NCI-H187 treated with DMSO at 0.1 percent for 48 hours (cell line): ENCODE measurements at places on chromosomes 6 and 20.

GRCh38 chr6:34544776-34545471, 11.2 kb downstream of the SPDEF start:
- no peak for DNase-seq

DNA sequence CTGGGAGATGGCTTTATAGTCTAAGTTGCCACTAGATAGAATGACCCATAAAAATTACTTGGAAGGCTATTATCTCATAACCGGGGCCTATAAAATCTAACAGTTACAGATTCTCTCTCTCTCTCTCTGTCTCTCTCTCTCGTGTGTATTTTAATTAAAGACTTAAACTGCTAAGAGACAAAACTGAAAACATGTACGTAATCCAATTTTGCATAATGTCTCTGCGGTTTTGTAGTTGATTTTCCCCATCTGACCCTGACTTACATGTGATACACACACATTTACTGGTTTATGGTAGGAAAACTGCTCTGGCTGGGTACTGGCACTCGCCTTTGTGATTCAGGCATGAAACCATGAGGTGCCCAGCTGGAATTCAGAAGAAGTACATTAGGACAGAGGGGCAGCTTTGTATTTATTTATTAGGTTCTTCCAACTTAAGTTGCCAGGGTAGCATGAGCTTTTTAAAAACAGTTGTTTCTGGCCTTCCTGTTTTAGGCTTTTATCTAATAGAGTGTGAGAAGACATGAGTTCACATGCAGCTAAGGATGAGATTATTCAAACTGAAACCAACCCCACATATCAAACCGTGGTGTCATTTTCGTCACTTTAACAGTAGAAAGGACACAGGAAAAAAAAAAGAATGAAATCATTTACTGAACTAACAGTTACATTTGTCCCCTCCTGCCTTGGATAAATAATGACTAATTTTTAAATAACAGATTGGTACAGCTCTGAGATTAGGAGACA, 182.5 kb downstream of the GMPR start:
- no peak for DNase-seq

DNA sequence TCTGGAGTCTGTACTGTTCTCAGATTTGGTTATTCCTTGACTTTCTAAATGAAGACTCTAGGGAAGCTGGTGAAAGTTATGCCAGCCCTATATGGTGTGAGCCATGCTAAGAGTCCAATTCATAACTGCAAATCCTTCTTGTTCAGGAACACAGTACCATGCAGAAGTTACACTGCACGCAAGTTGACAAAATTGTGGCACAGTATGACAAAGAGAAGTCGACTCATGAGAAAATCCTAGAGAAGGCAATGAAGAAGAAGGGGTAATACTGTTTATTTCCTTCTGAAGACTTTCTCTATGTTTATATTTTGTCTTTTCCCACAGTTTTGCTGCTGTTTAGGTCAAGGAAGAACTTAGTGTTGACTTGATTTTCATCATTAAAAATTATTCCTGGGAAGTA, 61.2 kb upstream of the LAMP5 start:
- no peak for DNase-seq

- DNase-seq: no peak
Observed at GRCh38 chr6:113927001-113927400, 43.9 kb downstream of the HDAC2 start.

DNA sequence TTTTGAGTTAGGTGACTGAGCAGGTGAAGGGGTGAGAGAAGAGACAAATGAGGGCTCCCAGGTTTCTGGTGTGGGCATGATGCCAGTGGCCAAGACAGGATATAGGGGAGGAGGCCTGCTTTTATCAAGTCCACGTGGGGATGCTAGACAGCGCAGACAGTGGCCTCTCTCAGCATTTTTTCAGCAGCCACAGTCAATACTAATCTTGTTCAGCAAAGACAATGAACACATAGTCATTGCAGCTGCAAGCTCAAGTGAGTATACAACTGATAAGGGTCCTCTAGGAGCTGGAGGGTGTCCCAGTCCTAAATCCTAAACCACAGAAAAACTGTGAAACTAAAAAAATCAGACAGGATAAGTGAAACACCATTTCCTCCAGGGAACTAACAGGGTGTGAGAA, 48.6 kb downstream of the UQCC1 start:
- no peak for DNase-seq

GRCh38 chr6:129104560-129104959, 221.6 kb downstream of the LAMA2 start:
- DNase-seq: no peak

GRCh38 chr6:167287513-167288048, 3.5 kb upstream of the UNC93A start:
- no peak for DNase-seq

GRCh38 chr6:106918115-106918514, 56.4 kb downstream of the CD24 start:
- DNase-seq: no peak

DNA sequence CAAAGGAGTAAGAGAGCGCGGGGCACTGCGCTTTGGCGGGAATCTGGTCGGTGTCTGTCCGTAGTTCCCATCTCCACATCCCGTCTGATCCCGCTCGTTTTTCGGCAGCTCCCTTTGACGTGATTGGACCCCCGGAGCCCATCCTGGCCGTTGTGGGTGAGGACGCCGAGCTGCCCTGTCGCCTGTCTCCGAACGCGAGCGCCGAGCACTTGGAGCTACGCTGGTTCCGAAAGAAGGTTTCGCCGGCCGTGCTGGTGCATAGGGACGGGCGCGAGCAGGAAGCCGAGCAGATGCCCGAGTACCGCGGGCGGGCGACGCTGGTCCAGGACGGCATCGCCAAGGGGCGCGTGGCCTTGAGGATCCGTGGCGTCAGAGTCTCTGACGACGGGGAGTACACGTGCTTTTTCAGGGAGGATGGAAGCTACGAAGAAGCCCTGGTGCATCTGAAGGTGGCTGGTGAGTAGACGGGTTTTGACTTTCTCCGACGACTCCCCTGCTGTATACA, 1.4 kb downstream of the BTN1A1 start:
- no peak for DNase-seq

DNA sequence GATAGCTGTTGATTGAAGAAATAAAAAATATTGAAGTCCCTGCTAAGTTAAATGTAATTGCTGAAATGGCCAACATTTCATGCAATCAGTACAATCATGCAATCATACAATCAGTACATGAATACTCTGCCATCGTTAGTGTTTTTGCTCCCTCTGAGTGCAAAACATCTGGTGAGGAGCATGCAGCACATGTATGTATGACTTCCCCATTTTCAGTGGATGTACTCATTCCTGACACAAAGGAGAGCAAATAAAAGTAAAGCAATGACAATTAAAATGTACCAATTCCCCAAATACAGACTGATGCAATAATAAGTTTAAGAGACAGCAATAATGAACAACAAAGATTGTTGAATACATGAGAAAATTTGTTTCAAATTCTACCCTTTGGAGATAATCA, 140.7 kb downstream of the PLCB1 start:
- no peak for DNase-seq

GRCh38 chr20:58039274-58040092, 189.0 kb downstream of the ANKRD60 start:
- DNase-seq: no peak

DNA sequence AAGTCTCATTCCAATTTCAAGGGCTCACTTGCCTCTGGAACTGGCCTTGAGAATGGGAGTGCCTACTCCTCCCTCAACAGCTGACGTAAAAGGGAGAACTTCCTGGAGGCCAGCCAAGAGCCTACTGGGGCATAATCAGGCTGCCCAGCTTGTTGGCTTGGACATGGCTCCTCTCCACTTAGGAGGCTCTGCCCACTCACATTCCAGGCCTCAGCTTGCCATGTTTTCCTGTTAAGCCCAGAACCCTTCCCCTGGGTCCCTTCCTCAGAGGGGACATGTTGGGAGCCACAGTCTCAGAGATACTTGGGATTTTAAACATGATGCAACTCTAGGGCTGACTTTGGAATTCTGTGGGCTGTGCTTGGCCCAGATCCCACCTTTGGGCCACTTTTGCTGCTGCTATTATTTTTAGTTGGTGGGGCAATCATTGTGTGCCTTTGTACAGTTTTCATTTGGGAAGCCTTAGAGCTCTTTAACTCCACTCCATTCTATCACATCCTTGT, 31.5 kb upstream of the ADTRP start:
- DNase-seq: no peak

- no peak for DNase-seq
Observed at GRCh38 chr6:75495011-75495410, 1.4 kb upstream of the FILIP1 start.

DNA sequence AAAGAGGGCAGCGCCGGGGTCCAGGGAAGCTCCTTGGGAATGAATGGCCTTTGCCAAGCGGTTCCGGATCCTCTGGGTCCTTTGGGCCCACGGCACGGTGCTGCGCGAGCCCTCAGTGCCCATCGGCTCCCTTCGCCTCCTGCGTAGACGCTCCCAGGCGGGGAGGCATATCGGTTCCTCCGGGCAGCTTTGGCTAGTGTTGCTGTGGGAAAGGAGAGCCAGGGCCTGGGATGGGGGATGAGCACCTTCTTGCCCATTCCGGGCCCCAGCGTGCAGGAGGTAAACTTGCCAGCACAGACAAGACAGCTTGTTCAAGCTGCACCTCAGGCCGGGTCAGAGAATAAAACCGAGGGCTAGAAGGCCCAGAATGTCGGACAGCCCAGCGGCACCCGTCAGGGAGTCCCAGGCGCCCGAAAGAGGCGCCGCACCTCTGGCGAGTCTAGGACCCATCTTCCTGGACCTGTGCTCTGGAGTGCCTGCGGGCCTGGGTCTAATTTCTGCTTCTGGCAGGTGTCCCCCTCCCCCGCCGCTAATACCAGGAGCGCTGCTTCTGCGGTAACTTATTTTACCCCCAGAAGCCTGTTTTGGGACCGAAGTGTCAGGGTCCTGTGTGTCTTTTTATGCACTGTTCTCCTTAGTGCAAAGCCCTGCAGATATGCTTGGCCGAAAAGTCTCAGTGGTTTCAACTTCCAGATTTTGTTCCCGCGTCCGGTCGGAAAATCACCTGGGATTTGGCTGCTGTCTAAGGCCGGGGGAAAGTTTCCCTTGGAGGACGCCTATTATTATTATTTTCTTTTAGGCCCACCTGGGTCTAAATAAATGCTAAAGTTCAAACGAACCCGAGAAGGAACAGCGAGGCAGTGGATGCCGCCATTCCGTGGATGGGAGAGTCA, 1.7 kb upstream of the TFAP2C start:
- DNase-seq: no peak

DNA sequence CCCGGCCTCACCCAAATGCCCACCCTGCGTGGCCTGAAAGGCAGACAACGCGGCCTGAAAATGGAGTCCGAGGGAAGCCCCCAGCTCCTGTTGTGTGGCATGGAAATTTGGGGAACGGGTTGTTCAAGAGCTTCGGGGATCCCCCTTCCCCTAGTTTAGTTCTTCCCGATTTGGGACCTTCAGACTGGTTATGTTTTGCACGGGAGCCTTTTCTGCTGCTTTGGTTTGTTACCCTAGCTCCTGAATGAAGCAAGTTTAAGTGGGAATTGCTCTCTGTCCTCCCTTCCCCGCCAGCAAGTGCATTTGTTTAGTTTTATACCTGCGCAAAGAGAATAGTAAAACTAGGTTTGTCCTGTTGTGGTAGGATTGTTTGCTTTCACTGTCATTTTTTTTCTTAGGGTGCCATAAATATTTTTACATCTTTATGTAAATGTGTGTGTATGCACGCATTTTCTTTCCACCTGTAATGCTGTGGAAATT, 604 bp downstream of the SH3BGRL2 start:
- no peak for DNase-seq

- DNase-seq: no peak
Observed at GRCh38 chr20:57627339-57627738, 7.1 kb upstream of the ZBP1 start.
